Liver (tissue), 10 donors: ENCODE measurements at places on chromosomes 12 and 14. TPM values are rescaled to one million over a fixed set of nuclear protein-coding genes. Genes with fewer than 3 reads are reported as not detected.

DNA sequence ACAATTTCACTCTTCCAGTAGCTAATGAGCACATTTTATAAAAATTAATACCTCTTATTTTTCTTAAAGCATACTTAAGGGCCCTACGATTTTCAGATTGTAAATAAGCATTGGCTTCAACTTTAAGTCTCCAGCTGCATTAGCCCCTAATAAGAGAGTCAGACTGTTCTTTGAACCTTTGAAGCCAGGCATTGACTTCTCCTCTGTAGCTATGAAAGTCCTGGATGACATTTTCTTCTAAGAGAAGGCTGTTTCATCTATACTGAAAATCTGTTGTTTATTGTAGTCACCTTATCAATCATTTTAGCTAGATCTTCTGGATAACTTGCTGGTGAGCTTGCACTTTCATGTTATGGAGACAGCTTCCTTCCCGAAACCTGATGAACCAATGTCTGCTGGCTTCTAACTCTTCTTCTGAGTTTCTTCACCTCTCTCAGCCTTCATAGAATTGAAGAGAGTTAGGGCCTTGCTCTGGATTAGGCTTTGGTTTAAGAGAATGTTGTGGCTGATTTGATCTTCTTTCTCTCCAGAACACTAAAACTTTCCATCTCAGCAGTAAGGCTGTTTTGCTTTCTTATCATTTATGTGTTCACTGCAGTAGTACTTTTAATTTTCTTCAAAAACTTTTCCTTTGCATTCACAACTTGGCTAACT, 377.1 kb upstream of the RGS6 start:
- no peak for DNase-seq
- no peaks in the 10 kb centered on the region for H3K36me3 ChIP-seq
- no peaks in the 10 kb centered on the region for H3K27me3 ChIP-seq
- peak overlapping the region; percentile 73 for H3K27ac ChIP-seq
- no peaks in the 10 kb centered on the region for H3K4me1 ChIP-seq

DNA sequence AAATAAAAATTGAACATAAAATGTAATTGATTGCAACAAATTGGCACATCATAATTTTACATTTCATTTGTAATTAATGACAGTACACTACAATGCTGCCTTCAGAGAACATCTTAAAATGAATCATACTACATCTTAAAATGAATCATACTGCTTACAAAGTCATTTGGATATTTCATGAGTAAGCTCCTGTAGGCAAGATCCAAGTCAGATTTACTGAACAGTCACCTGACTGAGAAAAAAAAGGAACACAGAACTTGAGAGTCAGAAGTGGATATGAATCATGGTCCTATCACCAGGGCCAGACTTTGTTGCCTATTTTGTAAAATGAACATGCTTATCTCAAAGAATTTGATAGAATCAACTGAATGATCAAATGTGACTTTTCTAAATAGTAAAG, 32.7 kb upstream of the FBLN5 start:
- H3K4me1 ChIP-seq: no peaks in the 10 kb centered on the region
- H3K36me3 ChIP-seq: peaks cover 4% of the 10 kb centered on the region
- DNase-seq: no peak
- H3K27me3 ChIP-seq: no peaks in the 10 kb centered on the region
- H3K4me3 ChIP-seq: no peak overlapping the region
- H3K27ac ChIP-seq: no peak overlapping the region

DNA sequence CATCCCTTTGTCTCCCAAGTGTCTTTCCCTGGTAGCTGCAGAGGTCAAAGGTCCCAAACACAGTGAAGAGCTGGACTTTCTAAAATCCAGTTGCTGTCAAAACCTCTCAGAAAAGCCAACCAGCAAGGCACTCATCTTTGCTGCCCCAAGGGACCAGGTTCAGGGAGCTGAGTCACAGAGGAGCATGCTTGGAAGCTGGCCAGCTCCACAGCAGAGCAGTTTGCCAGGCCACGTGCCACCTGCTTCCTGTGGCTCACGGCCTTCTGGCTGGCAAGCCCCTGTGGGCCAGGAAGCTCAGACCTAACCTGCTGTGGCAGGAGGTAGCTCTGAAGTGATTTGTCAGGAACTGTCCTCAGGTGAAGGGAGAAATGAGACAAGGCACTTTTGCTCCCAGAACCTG, 3.6 kb downstream of the ISCU start:
- H3K4me3 ChIP-seq: no peak overlapping the region
- DNase-seq: no peak
- peaks cover 2% of the 10 kb centered on the region for H3K4me1 ChIP-seq
- no peaks in the 10 kb centered on the region for H3K36me3 ChIP-seq

DNA sequence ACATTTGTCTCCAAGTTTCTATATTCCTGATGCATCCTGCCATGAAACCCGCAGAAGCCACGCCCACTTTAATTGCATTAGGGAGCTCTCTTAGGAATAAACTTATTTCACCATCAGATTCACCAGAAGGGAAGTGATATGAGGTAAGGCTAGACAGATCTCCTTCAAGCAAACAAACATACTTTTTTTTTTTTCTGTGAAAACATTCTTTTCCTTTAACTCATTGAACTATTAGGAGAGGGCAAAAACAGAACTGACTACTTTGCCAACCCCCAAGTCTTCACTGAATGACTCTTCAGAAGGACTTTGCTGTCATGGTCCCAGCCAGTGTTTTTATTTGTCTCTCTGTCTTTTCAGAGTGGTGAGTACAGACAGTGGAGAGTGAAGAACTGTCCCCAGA, 48.4 kb downstream of the GTF2A1 start:
- no peak overlapping the region for H3K27ac ChIP-seq
- no peaks in the 10 kb centered on the region for H3K36me3 ChIP-seq
- H3K27me3 ChIP-seq: no peaks in the 10 kb centered on the region
- H3K4me1 ChIP-seq: no peaks in the 10 kb centered on the region

CCDC175 gene
- not detected for total RNA-seq

GRCh38 chr14:100733152-100733850, 6.6 kb downstream of the DLK1 start:
- no peaks in the 10 kb centered on the region for H3K36me3 ChIP-seq
- DNase-seq: no peak
- no peaks in the 10 kb centered on the region for H3K27me3 ChIP-seq
- no peak overlapping the region for H3K4me3 ChIP-seq
- no peak overlapping the region for H3K27ac ChIP-seq
